Pancreas (tissue), 10 donors: ENCODE measurements at places on chromosomes 2 and 18.

DNA sequence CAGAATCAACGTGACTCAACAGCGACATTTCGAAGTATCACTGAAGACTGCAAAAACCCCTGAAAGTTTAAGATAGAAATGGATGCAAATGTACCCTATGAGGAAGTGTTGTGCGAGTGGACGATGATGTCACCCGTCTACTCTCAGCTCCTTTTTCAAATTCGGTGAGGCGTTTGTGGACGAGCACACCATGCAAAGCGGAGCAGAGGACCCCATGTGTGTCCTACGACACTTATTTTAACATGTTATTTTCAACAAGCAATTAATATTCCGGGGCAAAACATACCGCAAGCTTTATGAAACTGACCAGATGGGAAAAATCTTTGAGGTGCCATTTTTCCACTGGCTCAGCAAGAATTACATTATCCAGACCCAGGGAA lies 2.0 kb downstream of the PXDN start:
- H3K27ac ChIP-seq: no peak overlapping the region
- H3K27me3 ChIP-seq: no peaks in the 10 kb centered on the region
- H3K36me3 ChIP-seq: no peaks in the 10 kb centered on the region
- no peak overlapping the region for H3K4me3 ChIP-seq

- DNase-seq: peak; percentile 35
- H3K27ac ChIP-seq: no peak overlapping the region
- H3K4me1 ChIP-seq: no peaks in the 10 kb centered on the region
- no peaks in the 10 kb centered on the region for H3K27me3 ChIP-seq
Measured at GRCh38 chr18:48036641-48037421, 106.4 kb upstream of the SMAD2 start.

GRCh38 chr2:127088706-127089105 lies 18.2 kb downstream of the BIN1 start:
- no peak for DNase-seq
- H3K4me3 ChIP-seq: no peak overlapping the region
- no peaks in the 10 kb centered on the region for H3K36me3 ChIP-seq
- H3K4me1 ChIP-seq: no peaks in the 10 kb centered on the region

GRCh38 chr2:234496055-234496834 lies 636 bp downstream of the ARL4C start:
- H3K27me3 ChIP-seq: no peaks in the 10 kb centered on the region
- H3K4me3 ChIP-seq: peak overlapping the region; percentile 68

- no peak overlapping the region for H3K27ac ChIP-seq
- no peaks in the 10 kb centered on the region for H3K27me3 ChIP-seq
- no peaks in the 10 kb centered on the region for H3K36me3 ChIP-seq
Measured at GRCh38 chr18:9418047-9418690, 57.1 kb upstream of the RALBP1 start.

DNA sequence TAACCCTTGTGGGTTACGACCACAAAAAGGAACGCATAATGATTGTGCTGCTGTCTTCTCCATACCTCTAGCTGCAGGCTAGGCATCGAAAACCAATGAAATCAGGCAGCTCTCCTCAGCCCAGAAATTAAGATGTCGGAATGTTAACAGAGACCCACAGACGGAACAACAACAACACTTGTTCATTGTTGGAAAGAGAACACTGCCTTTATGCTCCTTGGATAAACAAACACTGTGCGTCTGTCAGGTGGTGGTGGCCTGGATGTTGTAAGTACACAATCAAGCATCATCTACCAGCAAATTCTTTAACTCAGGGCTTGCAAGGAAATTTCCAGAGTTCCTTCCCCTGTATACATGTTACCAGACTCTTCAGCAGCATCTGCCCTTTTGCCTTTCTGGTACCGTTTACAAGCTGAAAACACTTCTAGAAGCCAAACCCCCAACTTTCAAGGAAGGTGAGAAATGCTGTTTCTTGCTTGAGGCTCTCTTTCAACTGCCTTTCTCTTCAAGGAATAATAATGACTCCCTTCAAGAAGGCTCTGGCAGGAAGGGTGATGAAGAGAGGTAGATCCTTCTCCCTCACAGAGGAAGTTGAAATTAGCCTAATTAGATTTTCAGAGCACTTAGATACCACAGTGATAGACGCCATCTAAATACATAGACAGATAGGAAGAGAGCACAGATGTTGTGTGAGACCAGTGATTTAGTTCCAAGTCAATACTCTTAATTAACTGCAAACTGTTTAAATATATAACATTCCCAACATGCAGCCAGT lies 332.7 kb downstream of the ZNF521 start:
- no peaks in the 10 kb centered on the region for H3K4me1 ChIP-seq
- no peak for DNase-seq
- no peak overlapping the region for H3K27ac ChIP-seq
- H3K36me3 ChIP-seq: no peaks in the 10 kb centered on the region

GRCh38 chr18:12895626-12896025 lies 11.6 kb upstream of the PTPN2 start:
- H3K27me3 ChIP-seq: no peaks in the 10 kb centered on the region
- DNase-seq: no peak
- H3K4me3 ChIP-seq: no peak overlapping the region
- H3K36me3 ChIP-seq: no peaks in the 10 kb centered on the region

GRCh38 chr18:6868033-6868432 lies 138.5 kb downstream of the ARHGAP28 start:
- H3K27ac ChIP-seq: no peak overlapping the region
- no peak for DNase-seq
- H3K27me3 ChIP-seq: no peaks in the 10 kb centered on the region
- H3K36me3 ChIP-seq: no peaks in the 10 kb centered on the region
- no peaks in the 10 kb centered on the region for H3K4me1 ChIP-seq
- H3K4me3 ChIP-seq: no peak overlapping the region

GRCh38 chr2:105798595-105798994 lies 53.9 kb downstream of the NCK2 start:
- peaks cover 12% of the 10 kb centered on the region for H3K4me1 ChIP-seq
- no peaks in the 10 kb centered on the region for H3K36me3 ChIP-seq
- peak overlapping the region; percentile 48 for H3K27ac ChIP-seq
- no peaks in the 10 kb centered on the region for H3K27me3 ChIP-seq
- H3K4me3 ChIP-seq: no peak overlapping the region
- DNase-seq: no peak

GRCh38 chr2:234375176-234375880 lies 121.6 kb downstream of the ARL4C start:
- H3K27ac ChIP-seq: no peak overlapping the region
- no peaks in the 10 kb centered on the region for H3K36me3 ChIP-seq
- no peaks in the 10 kb centered on the region for H3K27me3 ChIP-seq
- H3K4me1 ChIP-seq: no peaks in the 10 kb centered on the region

GRCh38 chr18:5317186-5317585 lies 21.7 kb upstream of the ZBTB14 start:
- no peak overlapping the region for H3K4me3 ChIP-seq
- no peaks in the 10 kb centered on the region for H3K4me1 ChIP-seq
- H3K27me3 ChIP-seq: no peaks in the 10 kb centered on the region
- H3K27ac ChIP-seq: no peak overlapping the region
- H3K36me3 ChIP-seq: no peaks in the 10 kb centered on the region

- H3K36me3 ChIP-seq: no peaks in the 10 kb centered on the region
- peak; percentile 78 for DNase-seq
- H3K27ac ChIP-seq: peak within 1 kb of the TSS; percentile 94
Measured at GRCh38 chr2:188291617-188292347, at the start of gene GULP1. Gene GULP1 (plus strand): TSS chr2:188291874. CDS start chr2:188477703, 185,829 bp downstream.

DNA sequence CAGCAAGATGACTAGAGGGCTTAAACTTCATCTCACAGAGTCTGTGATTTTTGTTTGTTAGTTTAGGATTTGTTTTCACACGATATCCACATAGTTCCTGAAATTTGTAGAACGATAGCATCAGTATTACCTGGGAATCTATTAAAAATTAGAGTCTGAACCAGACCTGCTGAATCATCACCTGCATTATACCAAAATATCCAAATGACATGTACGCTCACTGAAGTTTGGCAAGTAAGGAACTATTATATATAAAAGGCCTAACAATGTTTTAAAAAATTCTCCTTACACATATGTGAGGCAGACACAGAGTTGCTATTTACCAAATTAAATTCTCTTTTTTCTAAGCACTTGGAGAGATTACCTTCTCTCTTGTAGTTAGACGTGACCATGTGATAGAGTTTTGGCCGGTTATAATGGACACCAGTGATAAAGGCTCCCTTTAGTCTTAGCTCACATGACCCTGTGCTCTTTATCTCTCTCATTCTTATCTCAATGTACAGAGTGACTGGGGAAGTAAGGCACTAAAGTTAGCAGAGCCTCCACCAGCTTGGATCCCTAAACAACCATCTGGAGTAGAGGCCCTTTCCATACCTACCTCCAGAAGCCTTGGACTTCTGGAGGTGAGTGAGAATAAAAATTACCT lies 363.1 kb downstream of the DSC3 start:
- H3K36me3 ChIP-seq: no peaks in the 10 kb centered on the region
- no peak overlapping the region for H3K27ac ChIP-seq
- DNase-seq: no peak
- H3K27me3 ChIP-seq: no peaks in the 10 kb centered on the region
- no peak overlapping the region for H3K4me3 ChIP-seq

DNA sequence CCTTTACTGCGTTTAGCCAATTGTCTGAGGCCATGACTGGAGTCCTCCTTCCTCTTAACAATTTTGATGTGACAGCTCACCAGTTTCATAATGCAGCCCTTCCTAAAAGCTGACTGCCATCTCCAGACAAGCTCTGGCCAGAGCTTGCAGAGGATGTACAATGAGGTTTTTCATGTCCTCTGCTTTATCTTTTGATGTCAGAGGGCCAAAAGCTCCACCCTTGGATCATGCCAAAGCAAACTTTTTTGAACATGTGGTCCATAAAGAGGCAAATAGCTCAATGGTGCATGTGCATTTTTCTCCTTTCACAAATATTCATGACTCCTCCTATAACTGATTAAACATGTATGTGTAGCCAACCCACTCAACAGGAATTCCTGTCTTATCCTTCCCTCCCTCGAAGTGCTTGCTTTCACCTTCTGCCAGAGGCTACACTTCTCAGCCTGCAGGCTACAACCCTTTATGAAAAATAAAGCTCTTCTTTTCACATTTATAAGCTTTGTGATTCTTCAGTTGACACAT lies 266.2 kb downstream of the FBXO15 start:
- H3K27me3 ChIP-seq: no peaks in the 10 kb centered on the region
- no peak overlapping the region for H3K4me3 ChIP-seq
- no peak overlapping the region for H3K27ac ChIP-seq
- H3K36me3 ChIP-seq: no peaks in the 10 kb centered on the region
- no peaks in the 10 kb centered on the region for H3K4me1 ChIP-seq
- DNase-seq: no peak

GRCh38 chr2:240519396-240520129 lies 38.2 kb downstream of the ANKMY1 start:
- no peak overlapping the region for H3K27ac ChIP-seq
- no peak overlapping the region for H3K4me3 ChIP-seq
- no peaks in the 10 kb centered on the region for H3K27me3 ChIP-seq
- no peaks in the 10 kb centered on the region for H3K4me1 ChIP-seq
- DNase-seq: no peak
